M059J (cell line): ENCODE measurements at places on chromosomes 16 and 17. TPM values are rescaled to one million over a fixed set of nuclear protein-coding genes. Genes with fewer than 3 reads are reported as not detected.

MRPS7 gene
- total RNA-seq, result 36.4 and 44.7 TPM in 2 replicates

RND2 gene
- total RNA-seq, result 0.20 and 0.22 TPM in 2 replicates

CORO1A gene
- 7.6 and 8.0 TPM in 2 replicates for total RNA-seq

MRC2 gene
- 87.3 and 144 TPM in 2 replicates for total RNA-seq

CRK gene
- 39.0 and 59.6 TPM in 2 replicates for total RNA-seq

EVPL gene
- not detected in 2 replicates for total RNA-seq

C16orf86 gene
- total RNA-seq, result 0.27 and 0.81 TPM in 2 replicates

KRTAP2-2 gene
- not detected in 2 replicates for total RNA-seq

CSH2 gene
- not detected in 2 replicates for total RNA-seq

TAC4 gene
- not detected in 2 replicates for total RNA-seq

TMEM100 gene
- 0.07 and 0.22 TPM in 2 replicates for total RNA-seq

KARS1 gene
- 180 and 185 TPM in 2 replicates for total RNA-seq

FOXN1 gene
- total RNA-seq, result not detected in 2 replicates

KRT9 gene
- not detected in 2 replicates for total RNA-seq

CCL1 gene
- total RNA-seq, result not detected in 2 replicates

LCMT1 gene
- 51.1 and 89.0 TPM in 2 replicates for total RNA-seq

MVP gene
- total RNA-seq, result 112 and 186 TPM in 2 replicates

CDT1 gene
- 12.8 and 44.4 TPM in 2 replicates for total RNA-seq

TMEM256 gene
- total RNA-seq, result 122 and 146 TPM in 2 replicates

EMC6 gene
- total RNA-seq, result 36.5 and 41.5 TPM in 2 replicates

SLC2A4 gene
- total RNA-seq, result 0.44 TPM in 1 of 2 replicates, not detected in the other

MRPL10 gene
- 39.9 and 41.5 TPM in 2 replicates for total RNA-seq

HSF4 gene
- 0.49 and 4.1 TPM in 2 replicates for total RNA-seq
